Adipocyte (in vitro differentiated cells): ENCODE measurements at places on chromosomes 7 and 10.

- peak; percentile 72 for DNase-seq
Observed at GRCh38 chr7:149690688-149691446, 82.5 kb downstream of the ZNF467 start.

DNA sequence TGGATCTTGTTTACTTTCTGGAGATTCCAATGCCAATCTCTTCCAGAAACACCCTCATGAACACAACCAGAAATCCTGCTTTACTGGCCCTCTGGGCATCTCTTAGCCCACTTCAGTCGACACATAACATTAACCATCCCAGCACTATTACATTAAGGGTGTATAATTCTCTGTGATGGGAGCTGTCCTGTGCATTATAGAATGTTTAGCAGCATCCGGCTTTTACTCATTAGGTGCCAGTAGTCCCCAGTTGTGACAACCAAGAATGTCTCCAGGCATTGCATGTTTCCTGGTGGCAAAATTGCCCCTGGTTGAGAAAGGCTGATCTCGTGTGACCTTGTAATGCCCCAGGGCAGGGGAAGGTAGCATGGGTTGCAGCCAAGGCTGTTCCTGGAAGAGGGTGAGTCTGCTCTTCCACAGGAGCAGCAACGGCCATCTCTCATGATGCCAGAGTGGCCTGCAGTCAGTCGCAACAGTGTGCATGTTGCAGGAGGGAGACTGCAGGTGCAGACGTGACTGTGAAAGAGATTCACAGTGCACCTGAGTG, 2.6 kb upstream of the DDC start:
- DNase-seq = no peak

- DNase-seq = no peak
Observed at GRCh38 chr10:114048472-114048871, 4.8 kb downstream of the ADRB1 start.

GRCh38 chr7:124692425-124692824, 73.2 kb downstream of the GPR37 start:
- DNase-seq = no peak
